ENCODE measurements at places on chromosomes 16 and 17.

- DNase-seq = no peak
Measured at GRCh38 chr17:42329025-42329976, 41.0 kb downstream of the STAT5A start.

DNA sequence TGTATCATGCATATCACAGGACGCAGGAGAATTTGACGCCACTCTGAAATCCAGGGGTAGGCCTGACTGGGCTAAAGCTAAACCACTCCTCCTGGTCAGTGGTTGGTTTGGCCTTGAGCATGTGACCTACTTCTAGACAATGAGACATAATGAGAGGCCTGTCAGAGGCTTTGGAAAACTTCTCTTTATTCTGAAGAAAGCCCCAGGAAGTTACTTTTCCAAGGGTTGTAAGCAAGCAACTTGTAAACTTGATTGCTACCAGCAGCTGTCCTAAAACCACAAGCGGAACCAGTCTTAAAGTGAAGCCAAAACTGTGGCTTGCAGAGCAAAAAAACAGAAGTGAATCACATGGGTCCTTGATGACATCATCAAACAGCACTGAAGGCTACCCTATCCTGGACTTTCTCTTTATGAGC is 138.2 kb upstream of the COX10 start:
- no peak for DNase-seq

GRCh38 chr17:4498461-4499397 is at the start of gene SPNS2:
Gene SPNS2 (plus strand): TSS chr17:4498881. CDS start chr17:4499048, 167 bp downstream.
- peak; percentile 88 for DNase-seq

GRCh38 chr17:57704448-57704847 is 40.7 kb downstream of the CCDC182 start:
- no peak for DNase-seq

DNA sequence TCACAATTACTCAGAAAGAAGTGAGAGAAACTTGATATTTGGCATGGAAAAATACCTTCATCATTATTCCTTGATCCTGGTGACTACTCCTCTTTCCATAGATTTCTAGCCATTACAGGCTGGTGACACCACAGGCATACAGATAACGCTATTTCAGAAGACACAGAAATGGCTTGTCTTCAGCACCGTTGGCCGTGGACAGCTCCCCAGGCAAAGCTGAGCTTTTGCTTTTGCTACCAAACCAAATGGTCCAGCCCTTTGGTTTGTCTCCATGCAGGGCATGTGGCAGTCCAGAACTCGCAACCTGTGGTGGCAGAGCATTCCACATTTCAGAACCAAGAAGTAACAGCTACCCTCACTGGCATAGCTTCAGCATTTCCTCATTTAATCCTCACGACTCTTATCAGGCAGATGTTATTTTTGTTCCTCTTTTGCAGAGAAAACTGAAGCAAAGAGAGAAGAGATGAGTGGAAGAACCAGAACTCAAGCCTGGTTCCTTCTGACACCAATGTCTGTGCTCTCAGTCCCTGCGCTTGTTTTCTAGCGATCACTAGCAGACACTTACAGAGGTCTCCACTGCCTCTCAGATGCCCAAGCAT is 55.5 kb downstream of the HS3ST4 start:
- DNase-seq = no peak

GRCh38 chr16:77724174-77724573 is 1.9 kb downstream of the NUDT7 start:
- DNase-seq = no peak

DNA sequence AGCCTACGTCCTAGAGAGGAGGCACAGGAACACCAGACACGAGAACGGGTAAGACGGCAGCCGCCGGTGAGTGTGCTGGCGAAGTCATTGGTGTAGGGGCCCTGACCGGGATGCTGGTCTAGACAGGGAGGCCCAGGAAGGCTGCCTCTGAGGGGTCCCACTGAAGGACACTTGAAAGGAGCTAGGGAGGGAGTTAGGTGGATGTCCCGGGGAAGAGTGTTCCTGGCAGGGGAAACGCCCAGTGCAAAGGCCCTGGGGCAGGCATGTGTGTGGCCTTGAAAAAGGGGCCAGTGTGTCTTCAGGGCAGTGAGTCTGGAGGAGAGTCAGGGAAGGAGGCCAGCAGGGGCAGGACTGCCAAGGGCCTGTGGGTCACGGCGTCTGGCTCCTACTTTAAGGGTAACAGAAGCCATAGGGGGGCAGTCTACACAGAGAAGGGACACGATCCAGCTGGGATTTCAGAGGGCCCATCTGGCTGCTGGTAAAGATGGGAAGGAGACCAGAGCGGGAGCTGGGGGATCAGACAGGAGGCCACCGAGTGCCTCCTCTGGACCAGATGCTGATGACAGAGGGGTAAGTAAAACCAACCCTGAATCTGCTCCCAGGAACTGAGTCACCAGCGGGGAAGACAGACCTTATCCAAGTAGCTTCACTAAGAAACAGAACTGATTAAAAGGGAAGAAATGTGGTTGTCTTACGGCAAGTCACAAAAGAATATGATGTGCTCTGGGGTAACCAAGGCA is 115.9 kb downstream of the LITAF start:
- no peak for DNase-seq

DNA sequence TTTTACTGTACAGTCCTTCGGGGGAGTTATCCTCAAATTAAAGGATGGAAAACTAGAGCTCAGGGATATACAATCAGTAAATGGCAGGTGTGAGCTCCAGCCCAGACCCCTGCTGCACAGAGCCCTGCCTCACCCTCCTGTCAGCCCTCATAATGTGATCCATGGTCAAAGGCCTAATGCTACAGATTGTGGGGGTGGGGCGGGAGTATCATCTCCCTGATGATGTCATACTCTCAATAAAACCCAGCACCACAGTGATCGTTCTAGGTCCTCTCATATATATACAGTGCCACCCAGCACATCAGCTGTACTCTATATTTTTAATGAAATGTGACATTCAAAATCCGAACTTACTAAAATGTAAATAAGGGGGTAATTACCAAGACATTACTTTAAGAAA is 61.5 kb downstream of the SLC39A11 start:
- DNase-seq = no peak

DNA sequence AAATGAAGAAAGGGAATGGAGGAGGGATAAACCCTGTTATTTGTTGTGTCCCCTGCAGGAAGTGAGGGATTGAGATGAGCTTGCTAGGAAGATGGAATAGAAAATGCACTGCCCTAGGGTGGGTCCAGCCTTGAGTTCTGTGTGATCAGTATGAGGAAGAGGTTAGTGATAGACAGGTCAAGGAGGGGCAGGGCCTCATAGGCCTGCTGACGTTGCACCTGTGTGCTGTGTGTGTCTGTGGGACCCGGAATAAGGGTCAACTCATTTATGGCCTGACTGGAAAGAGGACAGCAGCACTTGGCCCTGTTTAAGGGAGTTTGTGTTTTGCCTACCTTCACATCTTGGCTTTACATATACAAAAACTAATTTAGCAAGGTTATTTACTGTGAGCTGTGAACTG is 26.3 kb downstream of the DEF8 start:
- no peak for DNase-seq

DNA sequence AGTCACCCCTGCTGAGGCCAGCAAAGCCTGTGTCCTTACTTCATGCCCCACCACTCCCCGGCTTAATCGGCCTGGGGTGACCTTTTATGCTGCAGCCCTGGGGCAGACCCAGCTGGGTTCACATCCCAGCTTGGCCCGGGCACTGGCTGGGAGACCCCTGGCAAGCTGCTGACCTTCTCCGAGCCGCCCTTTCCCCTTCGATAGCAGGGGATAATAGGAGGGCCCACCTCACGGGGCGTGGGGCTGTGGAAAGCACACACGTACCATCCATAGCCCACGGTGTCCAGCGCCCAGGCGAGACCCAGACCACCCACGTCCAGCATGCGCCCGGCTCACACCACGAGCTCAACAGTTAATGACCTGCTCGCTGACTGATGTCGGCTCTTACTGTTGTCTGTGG is 26.8 kb downstream of the TBC1D16 start:
- no peak for DNase-seq

DNA sequence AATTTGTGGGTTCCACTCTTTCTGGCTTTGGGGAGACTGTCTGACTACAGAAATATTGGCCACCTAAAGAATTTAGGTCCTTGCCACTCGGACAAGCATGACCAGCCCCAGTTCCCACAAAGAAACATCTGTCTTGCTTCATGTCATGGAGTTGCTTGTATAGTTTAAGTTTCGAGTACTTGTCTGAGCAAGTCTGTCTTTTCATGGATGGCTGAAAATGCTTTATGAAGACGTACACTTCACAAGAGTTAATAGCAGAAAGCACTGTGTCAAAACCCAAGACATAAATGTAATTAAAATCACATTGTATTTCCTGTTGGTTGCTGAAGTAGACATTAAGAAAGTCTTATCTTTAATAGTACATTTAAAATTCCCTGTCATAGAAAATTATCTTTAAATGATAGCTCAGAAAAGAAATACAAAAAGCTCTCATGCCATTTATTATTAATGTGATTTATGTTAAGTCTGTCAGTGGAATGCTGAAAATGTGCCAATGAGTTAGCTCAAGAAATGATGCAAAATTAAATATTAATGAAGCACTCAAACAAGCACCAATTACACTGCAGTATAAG is 29.8 kb upstream of the XYLT2 start:
- DNase-seq = no peak

DNA sequence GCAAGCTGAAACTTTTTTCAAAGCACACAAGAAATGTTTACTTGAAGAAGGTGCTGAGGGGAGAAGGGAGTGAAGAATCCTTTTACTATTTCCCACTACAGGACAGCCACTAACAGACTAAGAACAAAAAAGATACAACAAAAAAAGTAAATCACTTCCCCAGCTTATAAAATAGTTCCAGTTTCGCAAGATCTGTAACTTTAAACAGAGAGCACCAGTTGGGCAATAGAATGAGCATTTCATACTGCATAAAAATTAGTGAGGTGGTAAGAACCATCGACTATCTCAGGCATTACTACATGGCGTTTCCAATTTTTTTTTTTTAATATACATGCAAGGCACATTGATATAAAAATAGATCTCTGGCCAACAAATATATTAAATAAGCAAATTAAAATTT is 11.1 kb downstream of the CRYBA1 start:
- no peak for DNase-seq

DNA sequence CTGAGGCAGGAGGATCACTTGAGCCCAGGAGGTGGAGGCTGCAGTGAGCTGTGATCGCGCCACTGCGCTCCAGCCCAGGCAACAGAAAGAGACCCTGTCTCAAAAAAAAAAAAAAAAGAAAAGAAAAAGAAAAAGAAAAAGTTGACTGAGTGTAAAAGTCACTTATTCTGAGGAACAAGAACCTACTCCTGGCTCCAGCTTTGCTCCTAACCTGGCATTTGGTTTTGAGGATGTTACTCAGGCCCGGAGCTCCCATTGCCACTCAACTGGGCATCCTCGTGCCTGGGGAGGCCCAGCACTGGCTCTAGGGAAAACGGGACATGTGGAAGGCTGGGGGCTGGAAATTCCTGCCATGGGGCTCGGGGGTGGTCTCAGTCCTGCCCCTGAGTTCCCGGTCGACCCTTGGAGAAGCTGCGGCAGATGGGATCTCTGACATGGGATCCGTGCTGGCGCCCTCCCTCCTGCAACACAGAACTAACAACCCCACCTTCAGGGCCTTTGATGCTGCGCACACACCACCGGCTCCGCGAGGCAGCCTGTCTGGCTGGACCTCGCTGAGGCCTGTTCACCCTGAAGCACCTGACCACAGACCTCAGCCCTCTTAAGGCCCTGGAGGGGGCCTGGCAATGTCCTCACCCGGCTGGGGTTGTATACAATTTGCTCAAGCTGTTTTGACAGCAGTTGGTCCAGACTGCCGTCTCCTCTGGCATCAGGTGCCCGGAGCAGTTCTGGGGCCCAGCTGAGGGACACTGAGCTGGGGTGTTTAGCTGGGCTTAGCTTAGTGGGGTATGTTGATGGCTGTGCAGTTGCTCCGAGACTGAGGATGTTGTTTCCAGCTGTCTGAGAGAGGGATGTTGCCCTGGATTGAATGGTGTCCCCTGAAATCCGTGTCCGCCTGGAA is 12.3 kb downstream of the CD7 start:
- DNase-seq = peak; percentile 74

DNA sequence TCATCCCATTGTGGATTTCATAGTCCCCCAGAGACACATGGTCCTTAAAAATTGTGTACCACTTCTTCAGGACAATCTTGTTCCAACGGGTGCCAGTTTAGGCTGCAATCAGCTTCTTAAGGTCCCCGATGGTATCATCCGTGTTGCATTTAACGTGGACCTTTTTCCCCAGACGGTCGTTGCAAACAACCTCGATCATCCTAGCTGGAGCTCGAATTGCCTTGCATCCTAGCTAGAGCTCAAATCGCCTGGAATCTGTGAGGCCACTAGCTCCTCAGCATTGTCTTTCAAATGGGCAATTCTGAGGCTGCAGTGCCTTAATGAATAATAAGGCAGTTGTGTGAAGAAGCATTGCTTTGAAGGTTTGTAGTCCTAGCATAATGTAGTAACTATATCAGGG is 37.7 kb upstream of the RHBDL3 start:
- DNase-seq = no peak

GRCh38 chr16:48862087-48862532 is 252.1 kb upstream of the N4BP1 start:
- no peak for DNase-seq

GRCh38 chr17:19610879-19611278 is 37.7 kb upstream of the ALDH3A2 start:
- DNase-seq = no peak

DNA sequence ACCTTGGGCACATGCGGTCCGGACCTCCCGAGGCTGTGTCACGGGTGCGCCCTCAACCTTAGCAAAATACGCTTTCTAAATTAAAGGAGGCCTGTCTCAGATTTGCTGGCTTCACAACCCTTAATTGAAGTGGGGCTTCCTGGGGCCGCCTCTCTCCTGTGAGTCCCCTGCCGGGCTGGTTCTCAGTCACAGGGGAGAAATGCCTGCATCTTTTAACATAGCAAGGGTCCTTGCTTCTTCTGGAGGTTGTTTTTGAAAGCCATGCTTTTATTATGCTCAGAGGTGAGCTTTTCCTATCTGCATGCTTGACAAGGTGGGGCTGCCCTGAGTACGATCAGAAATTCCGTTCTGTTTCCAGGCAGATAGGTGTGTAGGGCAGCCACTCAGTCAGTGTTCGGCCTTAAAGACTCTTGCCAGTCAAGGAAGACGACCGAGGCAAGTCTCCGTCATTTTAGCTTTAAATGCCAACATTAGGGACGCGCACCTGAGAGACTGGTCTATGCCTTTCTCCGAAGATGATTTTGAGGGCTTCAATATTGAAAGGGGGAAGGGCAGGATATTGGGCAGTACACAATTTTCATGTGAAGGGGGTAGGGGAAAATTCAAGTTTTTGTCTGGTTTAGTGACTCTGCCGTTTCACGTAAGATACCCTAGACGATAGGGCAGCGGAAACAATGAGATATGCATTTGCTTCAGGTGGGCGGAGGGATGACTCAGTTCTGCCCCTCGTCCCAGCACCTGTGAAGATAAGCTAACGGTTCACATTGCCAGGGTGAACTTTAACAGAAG is 5.5 kb upstream of the SLC7A5 start:
- peak; percentile 83 for DNase-seq
